ENCODE measurements at places on chromosomes 7 and 10. TPM values are rescaled to one million over a fixed set of nuclear protein-coding genes. Genes with fewer than 3 reads are reported as not detected.

DNA sequence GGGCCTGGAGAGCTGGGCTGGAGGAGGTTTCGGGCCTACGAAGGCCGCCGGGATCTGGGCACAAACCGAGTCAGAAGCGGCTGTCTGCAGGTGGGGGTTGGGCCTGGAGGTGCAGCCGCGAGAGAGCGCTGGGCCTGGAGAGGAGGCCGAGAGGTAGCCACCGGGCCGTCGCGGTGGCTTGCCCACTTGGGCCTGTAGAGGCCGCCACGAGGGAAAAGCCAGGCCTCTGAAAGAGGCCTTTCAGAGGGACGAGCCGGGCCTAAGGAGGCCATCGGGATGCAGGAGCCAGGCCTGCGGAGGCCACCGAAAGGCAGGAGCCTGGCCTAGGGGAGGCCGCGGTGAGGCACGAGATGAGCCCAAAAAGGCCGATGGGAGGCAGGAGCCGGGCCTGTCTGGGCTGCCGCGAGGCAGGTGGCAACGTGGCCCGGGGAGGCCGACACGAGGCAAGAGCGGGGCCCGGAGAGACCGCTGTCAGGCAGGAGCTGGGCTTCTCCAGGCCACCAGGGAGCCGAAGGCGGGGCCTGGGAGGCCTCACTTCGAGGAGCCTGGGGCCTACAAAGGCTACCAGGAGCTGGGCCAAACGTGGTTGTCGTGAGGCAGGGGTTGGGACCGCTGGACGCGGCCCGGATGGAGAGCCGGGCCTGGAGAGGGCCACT lies 25.6 kb downstream of the MDH2 start:
- no peaks in the 10 kb centered on the region for H3K4me1 ChIP-seq
- no peak overlapping the region for H3K27ac ChIP-seq
- H3K4me3 ChIP-seq, result no peak overlapping the region
- H3K36me3 ChIP-seq, result no peaks in the 10 kb centered on the region
- no peak for DNase-seq

DNA sequence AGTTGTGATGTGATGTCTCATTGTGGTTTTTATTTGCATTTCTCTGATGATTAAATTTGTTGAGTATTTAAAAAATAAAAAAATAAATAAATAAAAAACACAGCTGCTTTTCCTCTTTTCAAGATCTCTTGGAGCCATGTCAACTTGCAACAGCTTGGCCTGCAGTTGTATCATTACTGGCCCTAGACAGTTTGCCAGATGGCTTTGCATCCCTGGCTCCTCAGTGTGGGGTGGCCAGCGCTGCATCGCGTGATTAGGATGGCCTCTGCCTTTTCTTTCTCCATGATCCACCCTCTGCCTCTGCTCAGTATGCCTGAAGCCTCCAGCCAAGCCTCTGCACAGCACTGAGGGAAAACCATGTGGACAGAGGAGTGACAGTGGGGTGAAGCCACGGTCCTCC lies 96.8 kb downstream of the PPP1R3C start:
- peaks cover 15% of the 10 kb centered on the region for H3K36me3 ChIP-seq
- H3K27ac ChIP-seq, result no peak overlapping the region
- H3K4me3 ChIP-seq, result no peak overlapping the region
- peaks cover 2% of the 10 kb centered on the region for H3K27me3 ChIP-seq

- H3K36me3 ChIP-seq, result no peaks in the 10 kb centered on the region
- no peak overlapping the region for H3K4me3 ChIP-seq
- no peaks in the 10 kb centered on the region for H3K4me1 ChIP-seq
- H3K27me3 ChIP-seq, result peaks cover 3% of the 10 kb centered on the region
These were observed 2.2 kb downstream of the STRA8 start for GRCh38 chr7:135235841-135236240.

DNA sequence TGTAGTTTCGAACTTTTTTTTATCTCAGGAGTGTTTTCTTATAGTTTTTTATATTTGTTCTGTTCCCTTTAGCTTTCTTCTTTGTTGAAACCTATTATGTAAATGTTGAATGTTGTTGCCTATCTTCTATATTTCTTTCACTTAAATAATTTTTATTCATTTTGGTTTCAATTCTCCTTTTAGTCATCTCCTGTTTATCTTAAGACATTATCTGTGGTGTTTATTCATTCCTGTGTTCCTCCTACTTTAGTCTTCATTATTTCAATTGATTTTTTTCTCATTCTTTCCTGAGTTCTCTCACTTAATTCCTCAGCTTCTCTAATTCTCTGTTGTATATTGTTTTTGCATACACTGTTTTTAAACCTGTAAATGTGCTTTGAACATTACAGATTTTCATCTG lies 64.1 kb downstream of the XPNPEP1 start:
- no peaks in the 10 kb centered on the region for H3K27me3 ChIP-seq
- no peak overlapping the region for H3K27ac ChIP-seq
- H3K4me3 ChIP-seq, result no peak overlapping the region

- no peak overlapping the region for H3K4me3 ChIP-seq
- H3K36me3 ChIP-seq, result peaks cover 8% of the 10 kb centered on the region
- H3K27me3 ChIP-seq, result no peaks in the 10 kb centered on the region
- no peak overlapping the region for H3K27ac ChIP-seq
- DNase-seq, result no peak
These were observed 20.3 kb downstream of the NACAD start for GRCh38 chr7:45068236-45069023.

DNA sequence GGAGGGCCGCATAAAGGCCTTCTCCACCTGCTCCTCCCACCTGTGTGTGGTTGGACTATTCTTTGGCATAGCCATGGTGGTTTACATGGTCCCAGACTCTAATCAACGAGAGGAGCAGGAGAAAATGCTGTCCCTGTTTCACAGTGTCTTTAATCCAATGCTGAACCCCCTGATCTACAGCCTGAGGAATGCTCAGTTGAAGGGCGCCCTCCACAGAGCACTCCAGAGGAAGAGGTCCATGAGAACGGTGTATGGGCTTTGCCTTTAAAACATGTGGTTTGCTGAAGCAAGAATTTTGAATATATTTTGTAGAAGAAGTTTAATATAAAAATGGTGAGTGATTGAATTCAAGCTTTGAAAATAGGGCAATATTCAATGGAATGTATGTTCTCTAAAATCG lies 889 bp downstream of the OR2A2 start:
- no peaks in the 10 kb centered on the region for H3K4me1 ChIP-seq
- H3K27ac ChIP-seq, result no peak overlapping the region
- H3K36me3 ChIP-seq, result no peaks in the 10 kb centered on the region
- no peaks in the 10 kb centered on the region for H3K27me3 ChIP-seq
- H3K4me3 ChIP-seq, result no peak overlapping the region

DNA sequence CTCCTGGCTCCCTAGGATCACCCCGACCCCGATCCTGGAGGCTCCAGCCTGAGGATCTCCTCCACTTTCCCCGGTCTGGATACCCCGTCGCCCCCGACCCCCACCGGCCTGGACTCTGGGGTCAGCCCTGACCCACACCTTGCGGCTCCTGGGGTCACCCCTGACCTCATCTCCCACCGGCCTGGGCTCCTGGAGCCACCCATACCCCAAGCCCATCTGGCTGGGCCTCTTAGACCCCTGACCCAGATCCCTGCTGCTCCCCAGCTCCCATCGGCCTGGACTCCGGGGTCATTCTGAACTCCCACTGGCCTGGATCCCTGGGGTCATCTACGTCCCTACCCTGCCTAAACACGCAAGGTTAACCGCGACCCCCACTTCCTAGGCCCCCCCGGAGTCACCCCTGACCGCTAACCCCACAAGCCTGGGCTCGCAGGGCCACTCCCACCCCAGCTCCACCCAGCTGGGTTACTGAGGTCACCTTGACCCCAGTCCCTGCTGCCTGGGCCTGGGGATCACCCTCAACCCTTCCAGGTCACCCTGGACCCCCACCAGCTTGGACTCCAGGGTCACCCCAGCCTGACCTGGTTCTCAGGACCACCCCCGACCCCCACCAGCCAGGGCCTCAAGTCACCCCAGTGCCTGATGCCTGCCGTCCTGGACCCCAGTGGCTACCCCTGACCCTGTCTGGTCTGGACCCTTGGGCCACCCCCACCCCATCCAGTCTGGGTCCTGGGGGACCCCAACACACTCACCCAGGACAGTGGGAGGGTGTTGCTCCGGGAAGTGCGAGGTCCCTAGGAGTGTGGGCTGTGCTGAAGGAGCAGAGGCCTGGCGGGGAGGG lies 1.2 kb downstream of the FOXK1 start:
- peaks cover 6% of the 10 kb centered on the region for H3K27me3 ChIP-seq
- H3K36me3 ChIP-seq, result peaks cover 2% of the 10 kb centered on the region
- H3K4me3 ChIP-seq, result peak overlapping the region; percentile 82
- H3K27ac ChIP-seq, result peak overlapping the region; percentile 94

- H3K27ac ChIP-seq, result no peak overlapping the region
- no peak for DNase-seq
- no peak overlapping the region for H3K4me3 ChIP-seq
- no peaks in the 10 kb centered on the region for H3K4me1 ChIP-seq
- peaks cover 10% of the 10 kb centered on the region for H3K27me3 ChIP-seq
- H3K36me3 ChIP-seq, result no peaks in the 10 kb centered on the region
These were observed 1.5 kb upstream of the MYL10 start for GRCh38 chr7:101630591-101630990.

DNA sequence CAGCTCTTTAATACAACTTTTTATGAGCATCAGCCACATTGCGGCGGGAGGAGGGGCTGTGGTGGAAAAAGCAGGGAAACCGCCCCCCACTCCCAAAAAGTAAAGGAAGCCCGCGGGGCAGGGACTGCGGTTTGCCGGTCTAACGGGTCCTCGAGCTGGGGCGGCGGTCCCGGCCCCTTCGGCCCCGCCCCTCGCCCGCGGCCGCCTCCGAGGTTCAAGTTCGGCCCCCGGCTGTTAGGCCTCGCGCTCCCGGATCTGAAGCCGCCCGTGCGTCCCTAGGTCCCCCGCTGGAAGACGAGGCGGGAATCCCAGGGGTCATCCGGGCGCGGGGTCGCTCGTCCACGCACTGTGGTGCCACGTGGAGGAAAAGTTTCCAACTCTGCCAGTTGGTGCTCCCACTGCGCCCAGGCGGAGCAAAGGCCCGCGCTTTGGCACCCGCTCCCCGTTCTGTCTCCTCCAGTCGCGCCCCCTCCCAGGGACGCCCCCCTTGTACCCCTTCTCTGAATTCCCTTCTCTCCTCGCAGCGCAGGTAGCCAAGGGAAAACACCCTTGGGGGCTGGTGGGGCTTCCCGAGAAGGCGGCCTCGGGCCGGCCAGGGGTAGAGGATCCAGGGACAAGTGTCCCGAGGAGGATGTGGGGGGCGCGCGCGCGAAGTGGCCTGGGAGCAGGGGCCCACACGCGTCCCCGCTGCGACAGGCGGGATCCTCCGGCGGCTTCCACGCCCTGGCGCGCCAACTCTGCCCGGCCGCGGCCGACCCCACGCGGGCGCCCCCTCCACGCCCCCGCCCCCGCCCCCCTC lies 798 bp upstream of the AUTS2 start:
- peak; percentile 53 for DNase-seq
- peak overlapping the region; percentile 57 for H3K27ac ChIP-seq
- peaks cover 8% of the 10 kb centered on the region for H3K4me1 ChIP-seq
- H3K27me3 ChIP-seq, result peaks cover 17% of the 10 kb centered on the region
- peak overlapping the region; percentile 76 for H3K4me3 ChIP-seq

- H3K36me3 ChIP-seq, result no peaks in the 10 kb centered on the region
- no peak overlapping the region for H3K27ac ChIP-seq
- H3K27me3 ChIP-seq, result peaks cover 3% of the 10 kb centered on the region
- peaks cover 3% of the 10 kb centered on the region for H3K4me1 ChIP-seq
- H3K4me3 ChIP-seq, result no peak overlapping the region
- DNase-seq, result no peak
These were observed 136.4 kb downstream of the BMPER start for GRCh38 chr7:34041707-34042106.

DNA sequence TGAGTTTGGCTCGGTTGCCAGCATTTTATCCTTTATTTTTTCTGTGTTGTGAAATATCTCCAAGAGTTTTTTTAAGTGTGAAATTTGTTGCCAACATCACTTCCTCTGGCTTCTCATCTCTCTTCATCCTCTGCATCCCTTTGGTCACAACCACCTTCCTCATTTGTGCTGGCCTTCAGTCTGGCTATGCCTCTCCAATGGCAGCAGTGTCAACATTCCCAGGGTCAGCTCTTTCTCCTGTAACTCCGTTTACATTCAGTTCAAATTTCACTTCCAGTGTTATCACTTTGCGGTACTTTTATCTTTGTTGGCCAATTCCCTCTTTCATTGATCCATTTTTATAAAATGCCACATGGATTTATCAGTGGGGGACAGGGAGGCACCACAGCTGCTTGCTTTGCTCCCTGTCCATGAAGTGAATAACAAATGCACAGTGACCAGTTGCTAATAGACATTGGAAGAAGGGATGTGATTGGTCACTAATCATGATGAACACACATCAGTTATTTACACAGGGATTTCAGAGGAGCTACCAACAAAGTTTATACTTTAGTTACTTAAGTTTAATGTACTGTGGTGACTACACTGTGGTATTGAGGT lies 311.4 kb upstream of the LRGUK start:
- no peak overlapping the region for H3K4me3 ChIP-seq
- H3K4me1 ChIP-seq, result peaks cover 6% of the 10 kb centered on the region
- no peaks in the 10 kb centered on the region for H3K27me3 ChIP-seq
- peaks cover 11% of the 10 kb centered on the region for H3K36me3 ChIP-seq
- no peak overlapping the region for H3K27ac ChIP-seq

DNA sequence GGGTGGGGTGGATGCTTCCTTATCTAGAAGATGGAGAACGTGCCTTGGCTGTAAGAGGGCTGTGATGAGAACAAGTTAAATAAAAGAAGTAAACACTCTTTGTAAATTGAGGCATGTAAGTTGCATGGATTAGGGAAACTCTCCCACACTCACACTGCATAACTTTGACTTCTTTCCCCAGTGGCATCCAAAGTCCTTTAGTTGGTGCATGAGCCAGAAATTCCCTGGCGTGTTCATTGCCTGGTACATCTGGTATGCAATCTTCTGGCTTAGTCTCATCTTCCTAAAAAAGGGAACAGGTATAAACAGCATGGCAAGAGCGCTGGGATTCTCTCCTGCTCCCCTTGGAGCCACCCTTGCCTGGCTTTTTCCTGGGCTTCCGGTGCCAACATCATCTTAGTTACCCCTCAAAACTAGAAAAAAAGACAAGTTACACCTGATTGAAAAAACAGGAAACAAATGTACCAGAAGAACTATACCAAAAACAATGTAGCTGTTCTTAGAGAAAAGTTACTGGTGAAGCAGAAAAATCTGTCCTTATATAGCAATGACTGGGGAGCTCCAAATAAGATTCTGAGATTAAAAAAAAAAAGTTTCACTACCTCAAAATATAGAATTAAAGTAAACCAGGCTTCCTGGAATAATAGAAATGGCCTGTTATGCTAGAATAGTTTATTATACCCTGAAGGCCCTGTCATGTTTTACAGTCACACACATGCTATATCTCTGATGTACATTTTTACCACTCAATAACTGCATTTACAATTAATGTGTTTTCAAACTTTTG lies 9.9 kb downstream of the RP9 start:
- H3K4me1 ChIP-seq, result no peaks in the 10 kb centered on the region
- no peaks in the 10 kb centered on the region for H3K27me3 ChIP-seq
- no peak for DNase-seq
- H3K4me3 ChIP-seq, result no peak overlapping the region

GRCh38 chr7:126569402-126569801 lies 683.3 kb downstream of the GRM8 start:
- no peaks in the 10 kb centered on the region for H3K36me3 ChIP-seq
- peaks cover 2% of the 10 kb centered on the region for H3K4me1 ChIP-seq
- no peak overlapping the region for H3K27ac ChIP-seq
- no peak for DNase-seq

Gene DLX5
- total RNA-seq, result 3.8 TPM

Gene CFAP70
- total RNA-seq, result 5.6 TPM

Gene CLRN3
- total RNA-seq, result 2.7 TPM

Gene C10orf53
- total RNA-seq, result not detected

Gene TDRD1
- not detected for total RNA-seq

Gene PNLIPRP1
- total RNA-seq, result not detected

Gene TAF5
- 7.7 TPM for total RNA-seq

Gene POLR2J3
- total RNA-seq, result 28.2 TPM

Gene CLCN1
- 0.14 TPM for total RNA-seq

All from progenitor cell of endocrine pancreas (in vitro differentiated cells).